ENCODE measurements at places on chromosomes 5 and 9.

DNA sequence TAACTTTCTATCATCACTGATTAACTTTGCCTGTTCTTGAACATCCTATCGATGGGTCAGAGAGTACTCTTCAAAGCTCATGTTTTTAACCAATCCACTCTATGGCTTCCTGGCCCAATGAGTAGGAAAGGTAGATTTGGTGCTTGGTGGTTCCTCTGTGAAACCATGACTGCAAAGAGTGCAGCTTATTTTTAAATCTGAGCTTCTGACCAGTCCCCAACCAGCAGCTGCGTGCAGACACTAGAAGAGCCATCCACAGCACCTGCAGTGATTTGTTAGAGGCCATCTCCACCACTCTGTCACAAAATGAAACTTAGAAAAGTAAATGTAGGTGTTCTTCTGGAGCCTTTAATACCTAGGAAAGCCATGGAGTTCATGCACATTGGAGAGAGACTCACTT lies 107.3 kb upstream of the WWC1 start:
- no peak for DNase-seq

DNA sequence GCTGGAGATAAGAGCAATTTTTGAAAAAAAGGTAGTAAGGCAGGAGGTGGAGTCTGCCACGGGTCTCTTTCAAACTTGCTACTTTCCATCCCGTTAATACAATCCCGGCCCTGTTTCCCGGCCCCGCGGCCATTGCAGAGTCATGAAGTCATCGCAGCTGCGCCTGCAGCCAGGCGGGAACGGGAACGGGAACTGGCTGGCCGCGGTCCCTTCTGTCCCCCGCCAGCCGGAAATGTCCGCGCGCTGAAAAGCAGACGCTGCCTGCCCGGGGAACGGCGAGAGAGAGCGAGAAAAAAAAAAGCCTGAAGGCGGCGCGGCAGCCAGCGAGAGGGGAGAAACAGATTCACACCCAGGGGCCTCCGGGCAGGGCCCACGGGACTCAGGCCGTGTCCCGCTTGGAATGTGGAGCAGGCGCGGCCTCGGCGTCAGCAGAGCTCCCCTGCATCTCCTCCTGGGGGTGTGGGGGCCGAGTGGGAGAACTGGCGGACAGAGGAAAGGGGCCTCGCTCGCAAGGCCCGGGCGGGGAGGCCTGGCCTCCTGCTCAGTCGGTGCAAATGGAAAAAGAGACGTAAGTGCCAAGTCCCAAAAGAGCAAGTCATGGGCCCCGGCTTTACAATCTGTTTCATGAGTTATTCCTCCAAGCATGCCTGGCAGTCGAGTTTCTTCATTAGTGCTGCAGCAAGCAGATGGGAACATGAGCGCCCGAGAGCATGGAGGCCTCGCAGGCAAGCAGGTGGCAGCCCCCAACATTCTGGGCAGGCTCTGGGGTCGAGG lies 201.2 kb upstream of the GAS1 start:
- no peak for DNase-seq

DNA sequence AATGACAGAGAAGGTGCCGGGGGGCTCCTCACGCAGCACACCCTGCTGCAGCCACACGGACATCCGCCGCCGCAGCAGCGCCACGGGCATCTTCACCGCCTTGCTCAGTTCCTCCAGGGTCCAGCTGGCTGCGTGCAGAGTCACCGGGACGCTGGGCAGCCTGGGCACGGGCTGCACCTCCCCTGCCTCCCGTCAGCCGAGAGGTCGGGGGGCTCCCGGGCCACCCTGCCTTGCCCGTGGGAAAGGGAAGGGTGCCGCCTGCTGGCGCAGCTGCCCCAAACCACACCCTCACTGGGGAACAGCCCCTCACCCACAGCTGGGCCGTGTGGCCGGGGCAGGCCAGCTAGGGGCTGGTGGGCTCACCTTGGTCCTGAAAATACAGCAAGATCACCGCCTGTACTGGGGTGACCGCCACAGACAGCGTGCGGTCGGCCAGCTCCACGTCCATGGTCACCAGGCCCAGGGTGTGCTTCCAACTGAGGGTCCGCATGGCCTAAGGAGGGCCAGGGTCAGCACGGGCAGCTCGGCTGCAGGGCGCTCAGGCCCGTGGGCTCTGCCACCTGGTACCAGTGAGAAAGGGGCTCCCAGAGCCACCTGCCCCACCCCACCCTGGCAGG lies 3.6 kb upstream of the TMEM210 start:
- DNase-seq = no peak

- no peak for DNase-seq
Observed at GRCh38 chr9:69932901-69933300, 110.7 kb upstream of the MAMDC2 start.

GRCh38 chr9:71819115-71819739 lies 50.9 kb upstream of the CEMIP2 start:
- peak; percentile 53 for DNase-seq

- DNase-seq = no peak
Observed at GRCh38 chr9:124812441-124812876, 35.5 kb downstream of the OLFML2A start.

DNA sequence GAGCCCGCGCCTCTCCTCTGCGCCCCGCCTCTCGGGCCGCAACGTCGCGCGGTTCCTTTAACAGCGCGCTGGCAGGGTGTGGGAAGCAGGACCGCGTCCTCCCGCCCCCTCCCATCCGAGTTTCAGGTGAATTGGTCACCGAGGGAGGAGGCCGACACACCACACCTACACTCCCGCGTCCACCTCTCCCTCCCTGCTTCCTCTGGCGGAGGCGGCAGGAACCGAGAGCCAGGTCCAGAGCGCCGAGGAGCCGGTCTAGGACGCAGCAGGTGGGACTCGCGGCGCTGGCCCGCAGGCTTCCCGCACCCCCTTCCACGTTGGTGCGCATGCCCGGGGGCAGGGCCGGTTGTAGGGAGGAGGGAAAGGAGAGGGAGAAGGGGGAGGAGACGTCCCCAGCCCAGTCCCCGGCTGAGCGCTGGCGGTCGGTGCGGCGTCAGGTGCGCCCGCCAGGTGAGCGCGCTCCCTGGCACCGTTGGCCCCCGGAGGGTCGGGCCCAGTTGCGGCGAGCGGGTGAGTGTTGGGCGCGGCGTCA lies at the start of gene OCLN:
Gene OCLN, plus strand, starts transcription at position 400 of the 532 bp plus-strand sequence. CDS start 11,455 bp downstream, outside the sequence.
- DNase-seq = no peak

- DNase-seq = no peak
Observed at GRCh38 chr9:106757514-106757913, 105.5 kb upstream of the ZNF462 start.

- DNase-seq = no peak
Observed at GRCh38 chr5:91018200-91018599, 364.9 kb downstream of the ARRDC3 start.

- no peak for DNase-seq
Observed at GRCh38 chr5:132086277-132086794, 12.7 kb downstream of the CSF2 start.

GRCh38 chr5:154397652-154398406 lies 48.0 kb upstream of the SAP30L start:
- no peak for DNase-seq

GRCh38 chr5:44605926-44606325 lies 202.8 kb upstream of the MRPS30 start:
- DNase-seq = no peak

GRCh38 chr5:107331882-107332281 lies 338.9 kb downstream of the EFNA5 start:
- no peak for DNase-seq

- no peak for DNase-seq
Observed at GRCh38 chr9:81539317-81539716, 150.0 kb downstream of the TLE1 start.

DNA sequence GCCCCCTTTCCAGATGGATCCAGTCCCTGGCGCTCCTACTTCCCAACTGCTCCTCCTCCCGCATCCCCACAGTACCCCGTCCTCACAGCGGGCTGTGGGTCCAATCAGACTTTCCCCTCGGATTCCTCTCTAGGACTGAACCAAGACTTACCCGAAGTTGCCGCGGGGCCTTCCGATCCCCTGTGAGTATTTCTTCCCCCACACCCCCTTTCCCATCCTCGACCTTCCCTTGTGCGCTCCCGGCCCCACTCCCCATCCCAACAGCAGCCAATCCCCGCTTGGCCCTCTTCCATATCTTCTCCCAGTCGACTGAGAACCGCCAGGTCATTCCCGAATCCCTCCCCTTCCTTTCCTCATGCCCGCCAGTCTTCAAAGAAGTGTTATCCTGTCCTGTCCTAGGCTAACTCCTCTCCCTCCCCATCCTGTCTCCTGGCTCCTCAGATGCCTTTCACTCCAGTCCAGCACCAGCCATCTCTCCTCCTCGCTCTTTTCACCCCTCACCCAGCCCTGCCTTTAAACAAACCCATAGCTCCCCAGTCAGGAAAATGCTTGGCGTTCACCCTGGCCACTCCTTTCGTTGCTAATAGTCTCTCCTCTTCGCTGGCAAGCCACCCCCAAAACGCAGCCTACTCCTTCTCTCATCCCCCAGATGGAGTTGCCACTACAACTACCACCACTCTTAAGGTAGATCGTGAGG lies 646 bp downstream of the SWI5 start:
- no peak for DNase-seq

DNA sequence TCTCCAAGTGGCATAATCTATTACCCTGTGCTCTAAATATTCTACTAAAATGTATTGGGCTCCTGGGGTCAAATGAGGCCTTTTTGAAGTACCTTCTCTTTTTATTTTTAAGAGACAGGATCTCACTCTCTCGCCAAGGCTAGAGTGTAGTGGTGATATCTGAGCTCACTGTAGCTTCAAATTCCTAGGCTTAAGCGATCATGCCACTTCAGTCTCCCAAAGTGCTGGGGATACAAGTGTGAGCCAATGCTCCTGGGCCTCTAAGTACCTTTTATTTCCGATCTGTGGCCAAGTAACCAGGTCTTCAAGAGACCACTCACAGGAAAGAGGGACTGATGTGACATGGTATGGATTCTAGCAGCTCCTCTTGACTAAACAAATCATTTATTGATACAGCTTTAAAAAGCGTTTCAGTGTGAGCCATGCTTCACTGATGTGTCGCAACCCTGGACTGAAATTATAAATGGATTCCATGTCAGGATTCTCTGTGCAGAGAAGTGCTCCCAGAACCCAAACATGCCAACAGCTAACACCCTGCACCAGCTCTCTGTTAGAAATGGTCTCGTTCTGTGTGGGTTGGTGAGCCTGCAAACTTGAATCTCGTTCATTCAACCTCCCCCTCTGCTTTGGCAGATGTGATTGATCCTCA lies 477.8 kb downstream of the HINT1 start:
- no peak for DNase-seq

GRCh38 chr5:169410996-169411783 lies 110.3 kb upstream of the SLIT3 start:
- DNase-seq = no peak

- DNase-seq = no peak
Observed at GRCh38 chr5:89087128-89087527, 204.1 kb upstream of the MEF2C start.

DNA sequence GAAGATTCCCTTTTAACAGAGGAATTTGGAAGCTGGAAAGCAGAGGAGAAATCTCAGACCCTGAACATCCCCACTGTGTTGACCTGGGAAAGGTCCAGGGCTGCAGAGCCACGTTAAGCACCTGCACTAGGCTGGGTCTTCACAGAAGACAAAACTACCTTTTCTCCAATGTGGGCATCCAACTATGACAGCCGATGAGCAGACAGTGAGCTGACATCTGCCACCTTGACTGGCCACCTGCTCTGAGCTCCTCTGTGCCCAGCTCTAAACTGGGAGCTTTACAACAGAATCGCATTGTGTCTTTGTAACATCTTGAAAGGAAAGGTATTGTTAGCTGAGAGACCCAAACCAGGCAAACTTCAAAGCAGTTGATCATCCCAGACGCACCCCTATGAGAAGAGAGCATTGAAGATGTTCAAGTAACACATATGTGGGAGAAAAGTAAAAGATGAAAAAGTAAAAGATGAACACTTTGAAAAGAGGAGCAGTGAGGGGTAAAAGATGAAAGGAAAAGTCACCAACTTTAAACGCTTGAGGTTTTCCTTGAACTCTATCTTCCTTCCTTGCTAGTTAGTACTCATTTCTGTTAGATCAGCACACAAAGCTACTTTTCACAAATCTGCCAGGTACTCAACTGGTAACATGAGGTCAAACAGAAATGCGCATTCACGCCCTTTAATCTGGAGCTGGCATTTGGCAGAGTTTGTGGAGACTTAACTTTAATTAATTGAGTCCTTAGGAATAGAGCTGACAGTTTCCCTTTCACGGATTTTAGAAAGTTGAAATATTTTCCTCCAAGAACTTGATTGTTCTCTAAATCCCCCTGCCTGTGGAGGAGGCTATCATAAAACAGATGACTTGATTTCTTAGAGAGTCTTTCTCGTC lies 53.2 kb upstream of the CTXN3 start:
- no peak for DNase-seq

GRCh38 chr5:33755231-33755630 lies 136.6 kb downstream of the ADAMTS12 start:
- no peak for DNase-seq

DNA sequence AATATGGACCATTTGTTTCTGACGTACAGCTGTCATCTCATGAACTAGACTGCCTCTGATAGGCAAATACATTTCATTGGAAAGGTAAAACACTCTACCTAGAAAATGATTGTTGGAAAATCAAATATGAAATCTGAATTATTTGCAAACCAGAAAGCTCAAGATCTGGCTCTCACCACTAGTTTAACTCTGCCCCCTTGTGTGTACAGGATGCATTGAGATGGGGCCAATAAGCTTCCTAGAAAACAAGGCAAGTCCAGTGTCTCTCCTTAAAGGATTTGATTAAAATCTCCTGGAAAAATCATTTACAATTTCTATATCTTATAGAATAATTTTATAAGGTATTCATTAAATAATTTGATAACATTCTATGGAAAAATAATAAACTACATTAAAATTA lies 311.9 kb upstream of the ANKH start:
- no peak for DNase-seq

GRCh38 chr9:15578714-15579113 lies 25.9 kb downstream of the CCDC171 start:
- no peak for DNase-seq

- DNase-seq = no peak
Observed at GRCh38 chr5:100796851-100797250, 106.2 kb downstream of the ST8SIA4 start.

GRCh38 chr9:22415941-22416691 lies 30.5 kb upstream of the DMRTA1 start:
- DNase-seq = no peak

DNA sequence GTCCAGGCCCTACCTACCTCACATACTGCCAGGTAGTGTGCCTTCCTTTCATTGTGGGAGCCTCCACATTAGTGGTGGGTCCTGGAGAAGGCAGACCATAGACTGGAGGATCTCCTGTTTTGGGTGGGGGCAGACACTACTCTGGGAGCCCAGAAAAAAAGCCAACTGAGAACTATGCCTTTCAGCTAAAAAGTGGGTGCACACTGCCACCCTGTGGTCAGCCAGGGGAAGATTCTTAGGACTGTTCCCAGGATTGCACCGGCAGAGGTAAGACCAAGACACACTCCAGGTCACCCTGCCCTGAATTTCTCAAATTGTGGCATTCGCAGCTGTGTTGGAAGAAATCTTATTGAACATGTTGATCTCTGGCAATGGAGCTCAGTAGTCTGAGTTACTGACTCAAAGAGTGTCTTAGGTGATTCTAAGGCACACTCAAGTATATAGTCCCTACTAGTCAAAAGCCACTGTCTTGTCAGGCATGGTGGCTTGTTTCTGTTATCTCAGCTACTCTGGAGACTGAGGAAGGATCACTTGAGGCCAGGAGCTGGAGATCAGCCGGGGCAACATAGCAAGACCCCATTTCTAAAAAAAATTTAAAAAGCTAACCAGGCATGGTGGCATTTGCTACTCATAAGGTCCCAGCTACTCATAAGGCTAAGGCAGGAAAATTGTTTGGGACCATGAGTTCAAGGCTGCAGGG lies 3.6 kb downstream of the SIGMAR1 start:
- peak; percentile 72 for DNase-seq
